ENCODE measurements at places on chromosomes 3 and 15.
A peak's percentile ranks its signal among the peaks of the same experiment; 100 is the strongest.

DNA sequence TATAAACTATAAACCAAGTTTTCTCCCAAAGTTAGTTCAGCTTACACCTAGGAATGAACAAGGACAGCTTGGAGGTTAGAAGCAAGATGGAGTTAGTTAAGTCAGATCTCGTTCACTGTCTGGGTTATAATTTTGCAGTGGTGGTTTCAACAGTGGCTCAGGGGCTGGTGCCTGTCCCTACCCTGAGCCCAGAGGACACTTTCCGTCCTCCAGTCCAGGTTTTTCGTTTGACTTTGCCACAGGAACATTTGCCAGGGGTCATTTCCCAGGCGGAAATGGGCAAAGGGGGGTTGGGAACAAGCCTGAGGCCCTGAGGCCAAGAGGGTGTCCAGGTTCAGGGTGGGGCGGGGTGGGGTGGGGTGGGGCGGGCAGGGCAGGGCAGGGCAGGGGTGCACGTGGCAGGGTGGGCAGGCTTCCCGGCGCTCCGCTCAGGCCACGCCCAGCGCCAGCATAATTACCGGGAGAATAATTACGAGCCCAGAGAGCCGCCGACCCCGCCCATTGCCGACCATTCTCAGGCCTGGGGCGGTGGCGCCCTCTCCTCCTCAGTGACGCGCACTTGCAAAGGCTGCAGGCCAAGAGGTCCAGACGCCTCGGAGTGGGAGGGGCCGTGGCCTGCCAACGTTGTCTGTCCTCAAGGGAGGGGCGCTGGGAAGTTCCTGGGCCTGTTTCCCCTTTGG lies 70.4 kb downstream of the KLF13 start:
- DNase-seq: no peak

DNA sequence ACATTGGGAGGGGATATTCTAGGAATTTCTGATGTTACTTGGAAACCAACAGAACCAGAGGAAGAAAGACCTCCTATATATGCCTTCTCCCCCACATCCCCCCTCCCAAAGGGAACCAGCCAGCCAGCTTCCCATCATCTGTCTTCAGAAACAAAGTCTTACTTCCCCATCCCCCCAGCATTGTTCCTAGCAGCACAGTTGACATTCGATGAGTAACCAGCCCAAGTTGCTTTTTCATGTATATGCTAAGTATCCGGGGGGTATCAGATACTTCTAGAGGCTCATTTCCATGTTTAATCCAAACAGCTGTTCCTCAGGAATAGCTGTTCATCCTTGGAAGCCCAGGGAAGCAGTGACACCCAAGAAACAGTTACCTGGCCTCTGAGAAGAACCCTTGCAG lies 16.0 kb downstream of the RMDN3 start:
- DNase-seq: no peak

DNA sequence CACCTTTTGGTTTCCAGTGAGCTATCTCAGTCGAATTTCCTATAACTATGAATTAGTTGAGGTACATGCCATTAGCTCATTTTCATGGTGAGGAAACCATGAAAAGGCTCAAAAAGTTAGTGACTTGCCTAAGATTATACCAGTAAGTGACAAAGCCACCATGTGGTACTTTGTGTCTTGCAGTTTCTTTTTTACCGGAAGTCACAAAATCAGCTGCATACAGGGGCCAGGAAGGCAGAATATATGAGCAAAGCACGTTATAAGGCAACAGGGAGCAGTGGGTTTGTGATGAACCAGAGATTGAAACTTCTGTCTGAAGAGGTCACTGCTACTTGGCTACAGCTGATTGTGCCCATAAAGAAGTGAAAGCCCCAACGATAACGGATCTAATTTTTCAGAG lies 50.3 kb downstream of the CMTM8 start:
- DNase-seq: no peak

DNA sequence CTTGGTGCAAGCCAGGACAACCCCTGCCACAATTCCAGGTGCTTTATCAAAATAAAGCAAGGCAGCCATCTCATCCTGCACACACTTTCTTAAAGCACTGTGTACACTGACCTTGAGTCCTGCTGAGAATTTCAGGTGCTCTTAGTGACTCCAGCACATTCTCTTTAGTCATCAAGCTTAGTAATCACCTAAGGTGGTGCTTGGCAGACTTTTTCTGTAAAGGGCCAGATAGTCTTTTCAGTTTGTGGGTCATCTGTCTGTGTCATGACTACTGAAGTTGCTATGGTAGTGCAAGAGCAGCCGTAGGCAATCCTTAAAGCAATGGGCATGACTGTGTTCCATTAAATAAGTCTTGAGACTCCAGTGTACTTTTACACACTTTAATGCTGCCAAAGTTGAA lies 36.4 kb downstream of the RIOX2 start:
- DNase-seq: no peak

GRCh38 chr3:12437861-12438260 lies 46.4 kb upstream of the TSEN2 start:
- DNase-seq: no peak

- DNase-seq: no peak
Measured at GRCh38 chr3:11535243-11535960, 108.3 kb downstream of the VGLL4 start.

- DNase-seq: no peak
Measured at GRCh38 chr3:175129126-175129525, 270.0 kb downstream of the NAALADL2 start.

- no peak for DNase-seq
Measured at GRCh38 chr3:178117641-178118040, 418.6 kb upstream of the KCNMB2 start.

DNA sequence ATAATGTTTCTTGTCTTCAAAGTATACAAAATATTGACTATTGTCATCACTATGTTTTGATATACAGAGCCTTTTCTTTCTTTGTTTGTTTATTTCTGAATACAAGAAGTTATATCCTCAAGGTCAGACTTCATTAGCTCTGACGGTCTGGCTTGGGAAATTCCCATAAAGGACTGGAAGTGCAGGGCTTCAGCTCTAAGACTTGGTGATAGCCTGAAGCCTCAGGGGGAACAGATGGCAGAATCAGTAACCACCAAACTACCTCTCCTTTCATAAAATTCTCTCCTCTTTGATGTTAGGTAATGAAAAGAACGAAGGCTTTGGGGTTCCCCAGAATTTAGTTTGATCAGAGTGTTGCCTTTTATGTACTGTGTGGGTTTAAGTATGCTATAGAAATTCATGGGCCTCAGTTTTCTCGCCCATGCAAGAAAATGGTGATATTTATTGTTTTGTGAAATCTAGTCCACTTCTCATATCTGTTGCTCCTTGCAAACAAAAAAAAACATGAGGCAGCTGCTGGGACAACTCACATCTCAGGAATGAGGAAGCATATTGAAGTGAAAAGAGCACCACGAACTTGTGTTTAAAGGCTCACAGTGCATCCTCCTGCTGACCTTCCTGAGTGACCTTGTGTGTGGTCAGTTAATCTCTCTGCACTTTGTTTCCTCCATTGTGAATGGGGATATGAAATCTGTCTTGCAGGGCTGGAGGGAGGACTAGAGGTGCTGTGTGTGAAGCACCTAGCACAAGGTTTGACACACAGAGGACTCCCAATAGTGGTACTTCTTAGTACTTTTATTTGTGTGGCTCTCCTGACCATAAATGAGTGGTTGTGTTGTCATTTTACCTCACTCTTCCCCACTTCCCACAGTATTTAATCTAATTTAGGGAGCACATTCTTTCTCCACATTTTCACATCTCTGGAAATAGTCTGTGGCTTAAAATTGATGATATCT lies 569.8 kb upstream of the IL12A start:
- no peak for DNase-seq

- peak; percentile 33 for DNase-seq
Measured at GRCh38 chr15:73704869-73705645, 20.9 kb downstream of the CD276 start.

DNA sequence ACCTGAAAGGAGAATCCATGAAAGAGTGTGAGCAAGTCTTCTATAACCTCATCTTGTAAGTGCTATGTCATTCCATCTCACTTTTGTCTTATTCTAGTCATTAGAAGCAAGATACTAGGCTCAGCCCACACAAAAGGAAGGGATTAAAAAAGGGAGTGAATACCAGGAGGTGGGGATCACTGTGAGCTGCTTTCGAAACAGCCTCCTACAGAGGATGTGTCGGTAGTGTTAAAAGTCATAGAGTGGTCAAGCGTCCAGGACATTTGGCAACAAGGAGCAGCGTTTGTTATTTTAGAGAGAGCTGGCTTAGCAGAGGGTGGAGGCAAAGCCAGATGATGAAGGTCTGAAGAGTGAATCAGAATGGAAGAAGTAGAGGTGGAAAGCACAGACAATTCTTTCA lies 11.7 kb upstream of the ZNF148 start:
- no peak for DNase-seq

DNA sequence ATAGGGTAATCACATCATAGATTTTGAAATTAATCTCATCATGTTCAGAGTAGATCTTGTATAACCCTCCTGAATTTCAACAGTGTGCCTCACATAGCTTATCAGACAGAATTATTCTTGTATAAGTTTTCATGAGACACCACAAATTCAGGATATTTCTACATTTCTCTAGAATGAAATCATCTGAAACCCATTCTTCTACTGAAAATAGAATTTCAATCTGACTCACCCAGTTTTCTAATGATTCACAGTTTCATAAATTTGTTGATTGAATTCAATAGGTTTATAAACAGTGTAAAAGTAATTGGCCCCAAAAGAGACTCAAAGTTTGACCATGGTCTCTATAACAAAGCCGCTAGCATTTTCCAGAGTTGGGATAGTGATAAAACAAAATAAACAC lies 1082.6 kb upstream of the EPHA6 start:
- DNase-seq: no peak

DNA sequence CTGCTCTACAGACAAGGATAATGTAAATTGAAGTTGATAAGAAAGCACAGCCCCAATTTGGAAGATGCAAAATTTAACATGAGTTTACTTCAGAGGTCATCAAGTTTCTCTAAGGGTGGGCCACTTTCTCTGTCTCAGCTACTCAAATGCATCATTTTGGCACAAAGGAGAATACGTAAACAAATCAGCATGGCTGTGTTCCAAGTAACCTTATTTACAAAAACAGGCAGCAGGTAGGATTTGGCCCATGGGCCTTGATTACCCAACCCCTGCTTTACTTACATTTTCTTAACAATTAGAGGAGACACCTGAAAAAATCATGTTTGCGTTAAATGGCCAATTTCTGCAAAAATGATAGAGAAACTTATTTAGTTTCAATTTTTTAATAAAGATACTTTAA lies 181.7 kb downstream of the GBE1 start:
- DNase-seq: no peak

DNA sequence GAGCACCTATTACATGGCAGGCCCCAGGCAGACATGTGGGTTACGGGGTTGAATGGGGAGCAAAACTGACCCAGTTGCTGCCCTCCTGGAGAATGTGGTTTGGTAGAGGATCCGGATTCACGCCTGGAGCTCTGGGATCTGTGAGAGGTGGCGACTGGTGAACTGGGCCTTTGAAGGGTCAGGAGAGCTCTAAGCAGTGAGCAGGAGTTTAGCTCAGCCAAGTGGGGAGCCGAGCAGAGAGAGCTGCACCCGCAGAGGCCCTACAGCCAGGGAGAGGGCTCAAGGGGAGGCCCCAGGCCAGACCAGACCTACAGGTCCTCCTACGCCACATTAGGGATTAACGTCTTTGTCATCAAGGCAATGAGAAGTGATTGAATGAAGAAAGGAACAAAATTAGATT lies 179.8 kb upstream of the TLE3 start:
- no peak for DNase-seq

- DNase-seq: no peak
Measured at GRCh38 chr3:115418583-115418982, 204.7 kb upstream of the GAP43 start.

DNA sequence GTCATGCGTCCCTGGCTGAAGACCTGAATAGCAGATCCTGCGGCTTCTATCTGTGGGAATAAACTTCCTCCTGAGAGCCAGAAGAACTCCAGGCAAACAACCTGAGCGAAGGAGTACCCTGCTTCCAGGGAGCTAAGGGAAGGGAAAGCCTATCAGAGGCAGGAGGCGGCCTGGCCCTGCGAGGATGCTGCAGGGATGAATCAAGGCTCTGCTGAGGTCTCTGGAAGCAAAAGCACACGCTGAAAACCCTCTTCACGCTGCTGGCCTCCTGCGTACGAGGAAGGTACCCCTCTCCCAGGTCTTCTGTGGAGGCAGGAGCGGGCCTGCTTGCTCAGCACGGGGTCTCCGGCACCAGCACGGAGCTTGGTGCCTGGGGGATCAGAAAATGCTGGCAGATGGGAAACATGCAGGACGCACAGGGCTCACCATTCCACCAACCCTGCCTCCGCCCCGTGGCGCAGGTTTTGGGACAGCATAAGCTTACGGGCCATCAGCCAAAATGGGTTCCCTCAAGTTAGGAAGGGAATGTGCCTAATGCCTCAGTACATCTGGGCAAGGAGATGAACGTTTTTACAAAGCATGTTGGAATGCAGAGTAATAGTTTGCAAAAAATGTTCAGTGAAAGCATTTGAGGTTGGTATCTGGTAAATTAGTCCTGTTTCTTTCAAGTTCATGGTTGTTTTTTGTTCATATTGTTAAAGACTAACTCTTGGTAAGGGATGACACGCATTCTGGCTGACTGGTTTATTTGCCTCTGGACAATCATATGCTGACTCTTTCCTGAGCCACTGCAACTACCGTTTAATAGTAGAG lies 72.3 kb downstream of the CHSY1 start:
- DNase-seq: no peak

- no peak for DNase-seq
Measured at GRCh38 chr3:70813311-70813710, 500.9 kb upstream of the MDFIC2 start.

DNA sequence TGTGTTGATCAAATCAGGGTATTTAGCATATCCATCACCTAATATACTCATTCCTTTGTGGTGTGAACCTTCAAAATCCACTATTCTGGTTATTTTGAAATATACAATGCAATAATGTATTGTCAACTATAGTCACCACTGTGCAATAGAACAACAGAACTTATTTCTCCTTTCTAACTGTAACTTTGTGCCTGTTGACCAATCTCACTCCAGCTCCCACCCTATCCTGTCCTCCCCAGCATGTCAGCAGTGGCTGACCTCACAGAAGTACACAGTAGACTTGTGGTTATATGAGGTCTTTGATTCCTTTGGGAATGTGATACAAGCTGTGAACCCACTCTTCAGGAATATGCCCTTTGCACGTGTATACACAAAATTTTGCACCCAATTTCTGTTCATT lies 64.2 kb downstream of the ECT2 start:
- no peak for DNase-seq

- DNase-seq: no peak
Measured at GRCh38 chr15:75666823-75667501, 19.2 kb downstream of the SNX33 start.

- DNase-seq: no peak
Measured at GRCh38 chr3:70245746-70246525, 66.5 kb downstream of the MDFIC2 start.
